ENCODE measurements at places on chromosomes 7 and 10.

- DNase-seq: no peak
These were observed 158.7 kb upstream of the LANCL2 start for GRCh38 chr7:55206235-55207029.

GRCh38 chr10:102542800-102543418 is 39.1 kb downstream of the SUFU start:
- DNase-seq: no peak

GRCh38 chr7:149753375-149754233 is 19.8 kb downstream of the ZNF467 start:
- peak; percentile 41 for DNase-seq

GRCh38 chr10:112759496-112759895 is 190.6 kb upstream of the TCF7L2 start:
- no peak for DNase-seq

- DNase-seq: no peak
These were observed 54.2 kb downstream of the TRIL start for GRCh38 chr7:28903730-28904577.

DNA sequence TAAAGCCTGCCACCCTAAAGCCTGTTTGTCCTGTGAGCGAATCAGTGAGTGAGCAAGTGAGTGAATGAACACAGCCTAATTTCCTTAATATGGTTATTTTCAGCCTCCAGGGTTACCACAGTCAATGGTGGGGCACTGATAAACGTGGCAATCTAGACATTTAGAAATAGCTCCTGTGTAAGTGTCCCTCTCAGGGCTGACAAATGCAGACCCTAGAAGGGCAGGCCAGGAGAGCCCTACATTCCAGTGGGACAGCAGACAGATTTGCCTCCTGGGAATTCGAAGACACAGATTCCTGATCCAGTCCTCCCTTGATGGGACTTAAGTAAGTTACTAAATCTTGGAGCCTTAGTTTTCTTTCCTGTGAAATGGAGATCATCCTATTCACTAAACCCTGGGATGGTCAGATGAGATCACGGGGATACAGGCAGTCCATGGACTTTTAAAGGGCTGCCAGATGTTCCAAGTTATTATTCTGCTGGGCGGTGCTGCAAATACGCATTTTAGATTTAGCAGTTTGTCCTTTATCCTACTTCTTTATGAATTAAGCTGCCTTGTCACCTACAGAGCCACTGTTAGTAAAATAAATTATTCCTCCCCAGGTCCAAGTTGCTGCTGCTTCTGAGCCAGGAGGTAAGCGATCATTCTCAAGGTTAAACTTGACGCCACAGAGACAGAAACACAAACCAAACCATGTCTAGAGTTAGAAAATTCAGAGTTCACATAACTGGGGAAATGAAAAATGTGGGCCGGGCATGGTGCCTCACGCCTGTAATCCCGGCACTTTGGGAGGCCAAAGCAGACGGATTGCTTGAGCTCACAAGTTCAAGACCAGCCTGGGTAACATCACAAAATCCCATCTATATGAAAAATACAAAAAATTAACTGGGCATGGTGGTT is 54.8 kb upstream of the TM9SF3 start:
- no peak for DNase-seq

- no peak for DNase-seq
These were observed 56.9 kb downstream of the IFIT5 start for GRCh38 chr10:89471110-89471809.

DNA sequence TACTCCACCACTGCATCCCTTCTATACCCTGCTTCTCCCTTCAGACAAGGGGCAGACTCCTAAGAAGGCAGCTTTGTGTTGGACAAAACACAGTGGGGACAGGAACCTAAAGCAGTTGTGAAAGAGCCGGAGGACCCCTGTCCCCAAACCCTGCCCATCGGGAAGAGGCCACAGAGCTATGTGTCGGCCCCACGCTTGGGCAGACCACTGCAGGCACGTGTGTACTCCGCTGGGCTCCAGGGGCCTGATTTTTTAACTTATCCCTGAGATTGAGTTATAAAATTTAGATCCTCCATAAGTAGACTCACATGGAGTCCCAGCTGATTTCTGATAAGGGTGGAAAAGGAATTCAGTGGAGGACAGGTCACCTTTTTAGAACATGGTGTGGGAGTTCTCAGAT is 310.5 kb downstream of the ADARB2 start:
- no peak for DNase-seq

Measured in colonic mucosa (tissue), 4 donors.